ENCODE measurements at places on chromosomes 1 and 21.

- DNase-seq, result no peak
Observed at GRCh38 chr1:236746785-236747184, 48.3 kb upstream of the MTR start.

DNA sequence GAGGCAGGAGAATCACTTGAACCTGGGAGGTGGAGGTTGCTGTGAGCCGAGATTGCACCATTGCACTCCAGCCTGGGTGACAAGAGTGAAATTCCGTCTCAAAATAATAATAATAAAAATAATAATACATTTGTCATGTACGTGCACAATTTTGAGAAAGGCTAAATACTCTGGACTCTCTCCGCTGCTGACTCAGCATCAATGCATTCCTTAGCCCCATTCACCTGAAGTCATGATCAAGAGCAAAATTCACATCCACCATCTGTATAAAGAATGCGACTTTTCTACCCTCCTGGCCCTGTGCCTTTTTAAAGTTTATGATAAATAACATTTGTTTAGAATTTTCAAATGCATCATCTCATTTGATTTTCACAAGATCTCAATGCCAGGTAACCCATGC lies 35.5 kb upstream of the MAP1LC3C start:
- no peak for DNase-seq

DNA sequence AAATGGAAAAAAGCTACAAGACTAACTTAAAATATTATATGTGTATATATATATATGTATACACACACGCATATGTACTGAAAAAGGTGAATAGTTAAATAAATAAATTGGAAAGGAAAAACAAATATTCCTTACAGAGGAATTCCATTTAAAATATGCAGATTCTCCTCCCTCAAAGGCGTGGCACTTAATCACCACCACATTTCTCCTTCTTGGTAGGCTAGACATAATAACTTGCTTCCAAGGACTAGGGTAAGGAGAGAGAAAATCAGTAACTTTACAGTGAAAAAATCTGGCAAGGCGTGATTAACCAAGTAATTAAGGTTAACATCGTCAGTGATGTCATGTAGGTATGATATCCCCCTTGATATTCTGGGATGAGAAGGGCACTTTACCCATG lies 84.0 kb upstream of the USP25 start:
- no peak for DNase-seq

DNA sequence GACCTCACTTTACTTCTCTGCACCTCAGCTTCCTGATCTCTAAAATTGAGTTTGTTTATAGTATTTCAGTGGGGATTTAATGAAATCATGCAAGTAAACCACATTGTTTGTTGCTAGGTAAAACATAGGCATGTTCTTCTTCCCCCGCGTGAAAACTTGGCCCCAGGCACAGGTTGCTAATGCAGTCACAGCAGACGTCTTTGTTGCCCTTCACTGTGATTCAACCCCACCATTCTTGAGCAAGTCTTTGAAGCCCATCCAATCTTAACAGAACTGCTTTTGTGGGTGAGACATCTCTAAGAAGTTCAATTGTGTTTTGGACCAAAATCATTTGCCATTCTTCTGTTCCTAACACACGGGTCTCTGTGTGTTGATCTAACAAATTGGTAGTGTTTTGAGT lies 185.5 kb downstream of the ZNF281 start:
- DNase-seq, result no peak

DNA sequence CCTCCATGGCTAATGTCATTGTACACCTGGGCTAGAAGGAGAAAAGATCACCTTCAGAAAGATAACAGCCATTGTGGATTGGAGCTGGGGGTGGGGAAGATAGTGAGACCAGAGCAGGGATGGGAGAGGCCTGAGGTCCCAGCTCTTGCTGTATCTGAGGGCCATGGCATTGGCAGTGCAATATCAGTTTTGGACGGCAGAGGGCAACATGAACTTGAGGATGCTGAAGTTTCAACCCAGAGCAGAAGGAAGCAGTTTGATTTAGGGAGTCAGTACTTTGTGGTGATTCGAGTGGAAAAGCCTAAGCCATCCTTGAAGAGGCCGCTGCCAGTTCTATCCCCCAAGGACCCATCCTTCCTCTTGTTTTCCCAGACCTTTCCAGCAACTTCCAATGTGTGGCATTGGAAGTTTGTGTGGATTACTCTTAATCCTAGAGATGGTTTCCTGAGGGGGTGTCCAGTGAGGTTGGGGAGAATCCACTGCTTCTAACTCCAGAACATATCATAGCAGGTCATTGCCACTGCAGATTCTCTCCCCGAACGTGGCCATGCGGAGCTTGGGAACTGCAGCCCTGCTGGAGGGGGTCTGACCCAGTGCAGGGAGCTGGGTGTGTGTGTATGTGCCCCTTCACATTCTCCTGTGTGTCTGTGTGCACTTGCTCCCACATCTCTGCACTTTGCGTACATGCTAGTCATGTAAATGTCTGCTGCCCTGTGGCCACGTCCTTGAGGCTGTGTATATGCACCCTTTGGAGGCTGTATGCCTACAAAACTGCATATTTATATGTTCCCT lies 24.1 kb downstream of the SLC26A9 start:
- DNase-seq, result peak; percentile 79

GRCh38 chr1:156874142-156874541 lies 13.5 kb downstream of the NTRK1 start:
- DNase-seq, result no peak

DNA sequence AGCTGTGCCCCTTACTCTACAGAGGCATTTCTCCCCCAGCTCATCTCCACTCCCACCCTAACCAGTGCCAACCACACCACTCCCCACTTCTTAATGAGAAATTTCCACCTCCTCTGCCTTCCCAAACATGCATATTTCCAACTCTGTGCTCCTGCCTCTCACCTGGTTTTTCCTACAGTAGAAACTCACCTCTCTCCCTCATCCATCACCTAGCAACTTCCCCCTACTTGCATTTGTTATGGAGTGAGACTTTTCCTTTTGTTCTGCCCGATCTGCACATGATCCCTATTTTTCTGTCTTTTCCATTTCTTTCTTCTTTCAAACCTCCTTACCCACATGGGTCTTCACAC lies 11.9 kb downstream of the RGS8 start:
- DNase-seq, result no peak

GRCh38 chr1:69827732-69828131 lies 260.0 kb downstream of the LRRC7 start:
- no peak for DNase-seq

DNA sequence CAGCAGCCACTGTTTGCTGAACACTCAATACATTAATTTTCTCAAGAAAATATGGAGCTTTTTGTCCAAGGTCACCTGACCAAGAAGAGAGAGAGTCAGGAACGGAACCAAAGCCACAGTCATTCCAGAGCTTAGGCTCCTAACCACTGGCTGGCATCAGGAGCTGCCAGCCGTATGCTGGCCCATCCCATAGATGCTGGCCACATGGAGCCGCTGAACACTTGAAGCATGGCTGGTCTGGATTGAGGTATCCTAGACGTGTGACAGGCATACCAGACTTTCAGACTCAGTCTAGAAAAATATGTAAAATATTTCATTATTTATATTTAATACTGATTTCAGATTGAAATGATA lies 458.7 kb downstream of the MATN1 start:
- no peak for DNase-seq

GRCh38 chr1:58718435-58718834 lies 18.6 kb upstream of the MYSM1 start:
- DNase-seq, result no peak

DNA sequence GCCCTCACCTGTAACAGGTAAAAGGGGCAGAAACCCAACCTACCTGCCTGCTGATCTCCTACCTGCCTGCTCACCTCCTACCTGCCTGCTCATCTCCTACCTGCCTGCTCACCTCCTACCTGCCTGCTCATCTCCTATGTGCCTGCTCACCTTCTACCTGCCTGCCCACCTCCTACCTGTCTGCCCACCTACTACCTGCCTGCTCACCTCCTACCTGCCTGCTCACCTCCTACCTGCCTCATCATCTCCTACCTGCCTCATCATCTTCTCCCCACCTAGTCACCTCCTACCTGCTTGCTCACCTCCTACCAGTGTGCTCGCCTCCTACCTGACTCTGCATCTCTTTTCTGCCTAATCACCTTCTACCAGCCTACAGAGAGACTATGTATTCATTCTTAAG lies 452.9 kb downstream of the MATN1 start:
- no peak for DNase-seq

- no peak for DNase-seq
Observed at GRCh38 chr1:208248991-208249696, 5.0 kb upstream of the PLXNA2 start.

DNA sequence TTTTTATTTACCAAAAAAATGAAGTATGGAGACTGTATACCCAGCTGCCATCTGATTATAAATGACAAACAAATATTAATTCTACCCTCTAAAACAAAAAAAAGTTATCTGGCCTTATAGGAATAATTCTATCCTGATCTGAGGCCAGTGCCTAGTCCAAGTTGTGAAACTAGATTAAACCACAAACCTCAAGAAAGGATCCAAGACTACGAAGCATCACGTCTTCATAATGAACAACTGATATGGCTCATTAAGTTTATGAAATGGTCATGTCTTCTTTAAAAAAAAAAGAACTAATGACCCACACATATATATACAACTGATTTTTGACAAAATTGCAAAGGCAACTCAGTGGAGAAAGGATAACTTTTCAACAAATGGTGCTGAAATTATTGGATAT lies 32.4 kb upstream of the CTTNBP2NL start:
- DNase-seq, result no peak

GRCh38 chr1:184553845-184554244 lies 167.0 kb downstream of the C1orf21 start:
- no peak for DNase-seq

DNA sequence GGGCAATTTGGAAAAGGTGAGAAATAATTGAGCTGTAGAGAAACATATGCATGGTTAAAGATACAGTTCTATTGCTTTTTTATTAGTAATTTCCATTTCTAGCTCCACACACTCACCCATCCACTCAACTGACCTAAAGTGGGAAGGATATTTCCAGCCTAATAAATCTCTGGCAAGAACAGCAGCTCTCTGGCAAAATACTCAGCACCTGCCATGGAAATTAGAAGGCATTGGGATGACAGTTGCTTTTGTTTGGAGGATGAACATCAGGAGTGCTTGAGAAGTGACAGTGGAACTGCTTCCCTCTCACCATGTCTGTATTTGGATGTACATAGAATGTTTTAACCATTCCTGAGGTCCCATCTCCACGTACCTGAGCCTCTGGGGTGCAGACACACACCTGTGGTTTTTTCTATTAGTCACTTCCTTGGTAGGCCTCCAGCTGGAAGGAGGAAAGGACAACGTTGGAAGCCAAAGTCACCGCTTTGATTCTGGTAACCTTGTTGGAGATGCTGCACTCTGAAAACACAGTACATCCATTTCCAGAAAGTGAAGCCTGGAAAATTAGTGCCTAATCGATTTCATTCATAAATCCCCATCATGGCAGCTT lies 62.3 kb upstream of the RUNX1 start:
- no peak for DNase-seq

DNA sequence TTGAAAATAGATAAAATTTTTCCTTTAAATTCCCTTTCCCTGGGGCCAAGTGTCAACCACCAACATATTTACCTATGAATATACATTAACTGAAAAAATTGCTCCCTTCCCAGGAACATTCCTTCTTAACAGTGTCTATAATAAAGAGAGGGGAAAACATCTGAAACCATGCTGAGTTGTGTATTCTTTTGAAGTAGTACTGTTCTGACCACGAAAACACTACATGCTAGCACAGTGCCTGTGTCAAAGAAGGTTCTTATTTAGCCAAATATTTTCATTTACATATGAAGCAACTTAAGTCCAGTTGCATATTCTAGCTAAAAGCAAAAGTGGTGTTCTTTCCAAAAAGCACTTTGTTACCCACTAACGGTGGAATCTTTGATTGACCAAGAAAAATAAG lies 311.2 kb downstream of the VAV3 start:
- DNase-seq, result no peak

DNA sequence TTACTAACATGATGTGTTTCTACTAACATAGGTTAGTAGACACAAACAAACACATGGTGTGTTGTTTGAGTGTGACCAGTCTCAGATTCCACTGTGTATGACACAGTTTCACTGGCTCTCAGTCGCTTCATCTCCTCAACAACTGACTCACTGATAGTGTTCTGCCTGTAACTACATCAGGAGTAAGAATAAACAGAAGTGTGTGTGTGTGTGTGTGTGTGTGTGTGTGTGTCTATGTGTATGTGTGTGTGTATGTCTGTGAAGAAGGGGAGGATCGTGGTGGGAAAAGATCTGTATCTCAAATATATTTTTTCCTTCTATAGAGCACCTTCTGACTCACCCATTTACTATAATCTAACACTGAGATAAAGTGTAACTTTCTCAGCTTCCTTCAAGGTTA lies 391.0 kb downstream of the PTPRC start:
- DNase-seq, result peak; percentile 48

DNA sequence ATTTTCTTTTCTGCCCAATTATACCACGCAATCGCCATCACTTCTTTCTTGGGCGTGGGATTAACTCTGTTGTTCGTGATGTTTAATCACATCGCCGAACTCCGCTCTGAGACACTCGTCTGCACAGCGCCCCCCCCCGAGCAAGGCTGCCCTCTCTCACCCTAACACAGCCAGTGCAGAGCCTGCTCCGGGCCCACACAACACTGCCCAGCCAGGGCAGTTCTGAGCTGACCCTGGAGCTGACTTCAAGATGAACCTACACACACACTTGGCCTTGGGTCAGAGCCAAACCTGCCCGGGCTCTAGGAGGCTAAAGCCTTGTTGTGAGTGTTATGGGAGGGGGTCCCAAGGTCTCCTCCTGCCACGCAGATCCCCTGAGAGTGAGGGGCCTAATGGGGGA lies 64.6 kb upstream of the LRP8 start:
- DNase-seq, result no peak

DNA sequence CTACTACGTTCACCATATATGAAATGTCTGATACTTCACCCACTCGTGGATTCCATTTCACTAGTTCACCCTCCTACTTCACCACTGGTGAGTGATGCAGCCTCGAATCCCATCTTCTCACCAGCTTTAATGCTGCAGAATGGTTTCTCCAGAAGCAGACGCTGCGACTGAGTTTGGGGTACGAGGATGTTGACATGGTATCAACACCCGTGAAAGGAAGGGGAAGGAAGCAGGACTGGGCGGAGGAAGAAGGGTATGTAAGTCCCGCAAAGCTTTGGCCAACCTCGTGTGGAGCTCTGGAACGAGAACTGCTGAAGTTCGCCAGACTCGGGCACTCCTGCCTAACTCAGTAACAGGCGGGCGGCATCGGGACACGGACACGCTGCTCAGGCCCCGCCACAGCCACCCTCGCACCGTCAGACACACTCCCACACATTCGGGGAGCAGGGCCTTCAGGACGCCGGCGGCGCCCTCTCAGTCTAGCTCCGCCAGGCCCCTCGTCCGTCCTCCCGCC lies 833 bp upstream of the DIP2A start:
- peak; percentile 39 for DNase-seq

DNA sequence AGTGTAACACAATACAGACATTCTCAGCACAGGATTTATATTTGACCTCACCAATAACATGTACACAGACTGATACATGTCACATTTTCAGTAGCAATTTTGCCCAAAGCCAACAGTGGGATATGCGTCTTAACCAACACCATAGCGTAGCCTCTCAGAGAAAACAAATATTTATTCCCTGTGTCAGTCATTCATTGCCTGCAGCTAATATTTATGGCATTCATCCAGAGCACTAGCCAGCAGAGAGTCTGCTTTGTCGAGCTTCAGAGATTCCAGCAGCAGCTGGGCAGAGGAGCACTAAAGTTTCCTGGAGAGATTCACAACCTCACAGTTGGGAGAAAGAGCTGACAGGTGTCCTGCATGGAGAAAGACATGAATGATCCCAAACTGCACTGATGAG lies 400.7 kb upstream of the DAB1 start:
- DNase-seq, result no peak
